ENCODE measurements at places on chromosomes 5 and 9.
A peak's percentile ranks its signal among the peaks of the same experiment; 100 is the strongest.

GRCh38 chr9:33795819-33796218, 458 bp downstream of the PRSS3 start:
- ATAC-seq: no peak

DNA sequence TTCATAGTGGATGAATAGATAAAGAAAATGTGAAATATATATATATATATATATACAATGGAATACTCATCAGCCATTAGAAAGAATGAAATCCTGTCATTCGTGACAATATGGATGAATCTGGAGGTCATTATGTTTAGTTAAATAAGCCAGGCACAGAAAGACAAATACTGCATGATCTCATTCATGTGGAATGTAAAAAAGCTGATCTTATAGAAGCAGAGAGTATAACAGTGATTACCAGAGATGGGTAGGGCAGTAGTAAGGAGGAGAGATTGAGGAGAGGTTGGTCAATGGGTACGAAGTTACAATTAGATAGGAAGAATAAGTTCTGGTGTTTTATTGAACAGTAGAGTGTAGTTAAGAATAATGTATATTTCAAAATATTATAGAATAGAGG, 19.7 kb upstream of the PCDHAC2 start:
- no peak for ATAC-seq

DNA sequence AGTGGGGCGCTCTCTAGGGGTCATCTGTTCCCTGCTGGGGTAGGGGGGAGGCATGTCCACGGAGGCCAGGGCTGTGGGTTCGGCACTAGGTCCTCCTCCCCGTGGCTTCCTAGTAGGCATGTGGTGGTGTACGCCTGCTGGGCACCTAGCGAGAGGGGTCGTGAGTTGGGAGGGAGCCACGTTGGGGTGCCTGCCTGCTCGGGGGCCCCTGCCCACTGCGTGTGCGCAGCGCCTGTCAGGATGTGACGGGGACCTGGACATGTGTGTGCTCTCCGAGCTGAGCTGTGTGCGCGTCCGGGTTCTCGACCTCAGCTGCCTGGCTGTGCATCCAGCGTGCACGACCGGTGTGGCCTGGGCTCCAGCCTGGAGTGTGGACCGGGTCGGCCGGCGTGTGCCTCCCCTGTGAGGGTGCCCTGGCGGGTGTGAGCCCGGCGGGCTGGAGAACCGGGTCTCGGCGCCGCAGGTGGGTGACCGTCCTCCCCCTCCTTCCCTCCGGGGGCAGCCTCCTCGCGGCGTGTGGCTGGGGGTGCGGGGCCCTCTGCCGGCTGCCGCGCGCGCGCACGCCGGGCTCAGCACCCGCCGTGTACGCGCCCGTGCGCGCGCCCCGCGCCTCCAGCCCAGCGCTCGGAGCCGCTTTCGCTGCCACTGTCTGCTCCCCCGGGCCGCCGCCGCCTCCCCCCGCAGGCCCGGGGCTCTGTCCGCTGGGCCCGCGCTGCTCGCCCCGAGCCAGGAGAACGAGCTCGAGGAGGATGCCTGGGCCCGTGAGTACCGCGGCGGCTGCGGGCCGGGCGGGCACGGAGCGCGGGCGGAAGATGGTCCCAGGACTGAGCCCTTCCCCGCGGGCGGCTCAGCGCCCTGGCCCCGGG, at the start of gene PRR7:
Gene PRR7 (plus strand): TSS at position 615 of the 866 bp plus-strand sequence. CDS start 8,254 bp downstream, outside the sequence.
- peak; percentile 60 for ATAC-seq

DNA sequence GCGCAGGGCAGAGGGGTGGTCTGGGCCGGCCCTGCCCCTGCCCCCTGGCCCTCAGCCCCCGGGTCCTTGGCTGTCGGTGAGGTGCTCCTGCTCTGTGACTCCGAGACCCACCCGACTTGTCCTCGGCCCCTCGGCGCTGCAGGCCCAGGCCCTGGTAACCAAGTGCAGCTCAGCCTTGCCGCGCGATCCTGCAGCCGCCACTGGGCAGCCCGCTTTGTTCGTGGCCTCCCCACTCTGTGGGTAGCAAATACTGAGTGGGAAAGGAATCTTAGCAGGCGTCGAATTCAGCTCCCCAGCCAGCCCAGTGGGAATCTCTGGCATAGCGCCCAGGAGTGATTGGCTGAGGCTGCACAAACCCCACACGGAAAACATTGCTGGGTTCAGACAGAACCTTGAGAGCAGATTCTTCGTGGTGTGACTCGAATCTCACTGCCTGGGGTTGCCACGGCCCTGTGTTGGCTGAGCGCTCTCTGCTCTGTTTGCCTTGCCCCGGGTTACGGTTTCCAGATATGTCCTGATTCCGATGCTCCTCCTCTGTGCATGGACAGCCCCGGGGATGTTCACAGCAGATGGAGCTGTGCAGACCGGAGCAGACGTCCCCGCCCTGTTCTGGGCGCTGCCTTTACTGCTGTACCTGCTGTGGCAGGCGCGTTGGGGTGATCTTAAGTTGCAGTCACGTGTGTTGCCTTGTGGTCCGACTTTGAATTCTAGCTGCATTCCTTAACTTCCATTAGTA, 13.4 kb upstream of the EXOC3 start:
- peak; percentile 14 for ATAC-seq

- ATAC-seq: peak; percentile 9
Measured at GRCh38 chr5:172733974-172734346, 37.0 kb downstream of the DUSP1 start.

- ATAC-seq: peak; percentile 8
Measured at GRCh38 chr5:108728566-108729241, 19.0 kb upstream of the FER start.

- no peak for ATAC-seq
Measured at GRCh38 chr9:107890921-107891465, 401.4 kb upstream of the KLF4 start.

DNA sequence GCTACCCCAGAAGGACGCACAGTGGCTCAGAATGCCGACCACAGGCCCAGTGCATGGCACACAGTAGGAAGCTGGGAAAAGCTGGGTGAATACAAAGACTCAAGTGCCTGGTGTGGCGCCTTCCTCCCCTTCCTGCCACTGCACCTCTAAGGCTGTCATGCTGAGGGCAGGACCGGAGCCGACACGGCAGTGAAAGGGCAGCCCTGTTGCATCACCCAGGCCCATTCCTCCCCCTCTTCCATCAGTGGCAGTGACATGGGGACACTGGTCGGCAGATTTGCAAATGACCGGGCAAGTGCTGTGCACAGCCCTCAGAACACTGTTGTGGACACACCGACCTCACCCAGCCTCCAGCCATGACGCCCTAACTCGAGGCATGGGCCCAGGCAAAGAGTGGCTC, 84.0 kb downstream of the STK10 start:
- ATAC-seq: peak; percentile 58

DNA sequence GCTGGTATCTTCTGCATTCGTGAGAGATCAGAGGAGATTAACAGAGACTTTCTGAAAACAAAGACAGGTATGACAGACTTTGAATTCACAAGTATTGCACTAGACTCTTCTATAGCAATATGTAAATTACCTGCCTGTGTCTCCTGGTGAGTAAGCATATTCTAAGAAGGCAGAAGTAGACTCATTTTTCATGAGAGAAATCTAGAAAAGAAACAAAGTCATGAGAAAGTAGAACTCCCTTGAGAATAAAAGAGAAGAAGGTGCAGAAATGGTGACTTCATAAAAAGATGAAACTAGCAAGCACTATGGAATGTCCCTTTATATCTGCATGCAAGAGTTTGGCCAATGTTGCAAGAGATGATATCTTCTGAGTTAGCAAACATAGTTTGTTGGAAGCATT, 419.8 kb downstream of the DMRT2 start:
- no peak for ATAC-seq

GRCh38 chr5:177162379-177162778, 28.8 kb downstream of the NSD1 start:
- ATAC-seq: no peak

GRCh38 chr5:148425808-148426207, 42.0 kb downstream of the FBXO38 start:
- no peak for ATAC-seq

DNA sequence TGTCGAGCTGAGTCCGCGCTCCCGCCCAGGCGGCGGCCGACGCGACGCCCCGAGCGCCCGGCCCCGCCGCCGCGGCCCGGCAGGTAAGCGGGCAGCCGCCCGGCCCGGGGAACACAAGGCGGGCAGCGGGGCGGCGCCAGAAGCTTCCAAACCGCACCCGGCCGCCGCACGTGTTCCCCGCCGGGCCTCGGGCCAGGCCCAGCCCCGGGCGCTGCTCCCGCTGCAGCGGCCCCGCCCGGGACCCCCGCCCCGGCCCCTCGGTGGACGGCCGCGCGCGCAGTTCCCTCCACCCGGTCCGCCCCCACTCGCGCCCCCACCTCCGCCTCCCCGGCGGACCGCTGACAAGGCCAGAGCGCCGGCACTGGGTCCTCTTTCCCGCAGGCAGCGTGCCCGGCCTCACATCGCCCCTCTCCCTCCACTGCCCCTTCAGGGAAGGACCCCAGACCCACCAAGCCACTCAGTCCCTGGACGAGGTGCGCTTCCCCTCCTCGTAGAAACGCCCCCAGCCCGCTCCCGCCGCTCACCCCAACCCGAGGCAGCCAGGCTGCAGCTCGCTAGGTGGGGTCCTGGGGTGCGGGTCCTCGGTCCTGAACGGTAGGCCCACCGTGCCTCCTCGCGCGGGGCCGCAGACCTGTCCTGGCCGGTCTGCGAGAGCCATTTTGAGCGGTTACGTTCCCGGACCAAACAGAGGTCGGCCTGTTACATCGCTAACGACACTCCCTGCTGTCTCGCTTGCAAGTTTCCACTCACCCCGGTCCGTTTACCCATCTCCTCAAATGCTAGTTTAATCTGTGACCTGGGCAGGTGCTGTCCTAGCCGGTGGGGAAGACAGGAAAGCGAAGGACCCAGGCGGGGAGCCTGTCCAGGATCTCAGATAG, 475 bp downstream of the WDR5 start:
- peak; percentile 39 for ATAC-seq

DNA sequence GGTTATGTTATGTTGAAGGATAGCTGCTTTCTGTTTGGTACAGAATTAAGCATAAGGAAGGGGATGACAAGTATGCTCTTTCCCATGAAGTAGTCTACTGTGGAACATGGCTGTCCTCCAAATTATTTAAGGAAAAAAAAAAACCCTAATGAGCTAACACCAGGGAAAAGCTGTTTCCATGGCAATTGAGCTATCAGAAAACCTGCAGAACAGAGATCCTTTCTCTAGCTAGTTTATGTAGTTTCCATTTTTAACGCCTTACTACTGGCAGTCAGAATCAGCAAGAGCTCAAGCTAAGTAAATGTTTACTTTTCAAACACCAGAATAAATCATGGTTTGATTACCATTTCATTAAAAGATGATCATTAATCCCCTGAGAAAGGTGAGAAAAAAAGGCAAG, 287.4 kb upstream of the TARS1 start:
- ATAC-seq: no peak

DNA sequence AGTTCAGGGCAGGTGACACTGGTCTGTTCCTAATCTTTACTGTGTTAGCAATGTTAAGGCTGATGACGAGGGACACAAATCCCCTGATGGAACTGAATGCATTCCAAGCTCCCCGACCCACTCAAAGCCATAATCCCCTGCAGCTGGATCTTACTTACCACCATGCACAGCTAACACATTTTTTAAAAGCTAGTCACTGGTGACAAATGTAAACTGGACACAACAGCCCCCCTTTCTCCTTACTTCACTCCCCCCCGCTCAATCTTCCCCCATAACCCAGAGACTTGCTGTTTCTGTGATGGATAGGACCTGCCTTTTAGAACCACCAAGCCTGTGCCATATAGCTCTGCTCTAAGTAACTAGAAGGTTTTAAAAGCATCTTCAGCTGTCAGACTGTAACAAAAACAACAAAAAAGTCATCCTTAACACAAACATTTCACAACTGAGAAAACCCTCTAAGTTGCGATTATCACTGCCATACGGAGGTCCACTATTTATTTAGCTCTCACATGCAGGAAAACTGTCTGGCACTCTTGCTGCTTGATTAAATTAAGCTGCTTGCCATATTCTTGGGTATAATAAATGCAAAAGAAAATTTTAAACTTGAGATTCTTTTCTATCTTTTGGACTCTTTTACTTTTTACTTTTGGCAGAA, 44.4 kb downstream of the BNC2 start:
- ATAC-seq: no peak

DNA sequence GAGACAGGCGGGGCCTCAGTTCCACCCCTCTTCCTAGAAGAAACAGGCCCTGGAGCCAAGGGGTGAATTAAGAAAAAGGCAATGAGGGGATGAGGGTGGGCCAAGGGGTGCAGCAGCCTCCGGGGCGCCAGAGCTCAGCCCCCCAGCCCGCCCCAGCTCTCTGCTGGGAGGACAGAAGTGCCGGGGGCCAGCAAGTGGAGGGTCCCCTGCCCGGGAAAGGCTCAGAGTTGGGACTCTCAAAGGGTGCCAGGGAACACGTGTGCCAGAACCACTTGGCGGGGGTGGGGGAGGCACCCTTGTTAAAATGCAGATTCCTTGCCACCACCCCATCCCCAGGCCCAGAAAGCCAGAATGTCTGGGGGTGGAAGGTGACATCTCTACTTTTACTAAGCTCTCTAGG, 67.6 kb upstream of the BARHL1 start:
- ATAC-seq: no peak

GRCh38 chr9:130182381-130182909, 10.2 kb downstream of the NCS1 start:
- no peak for ATAC-seq

DNA sequence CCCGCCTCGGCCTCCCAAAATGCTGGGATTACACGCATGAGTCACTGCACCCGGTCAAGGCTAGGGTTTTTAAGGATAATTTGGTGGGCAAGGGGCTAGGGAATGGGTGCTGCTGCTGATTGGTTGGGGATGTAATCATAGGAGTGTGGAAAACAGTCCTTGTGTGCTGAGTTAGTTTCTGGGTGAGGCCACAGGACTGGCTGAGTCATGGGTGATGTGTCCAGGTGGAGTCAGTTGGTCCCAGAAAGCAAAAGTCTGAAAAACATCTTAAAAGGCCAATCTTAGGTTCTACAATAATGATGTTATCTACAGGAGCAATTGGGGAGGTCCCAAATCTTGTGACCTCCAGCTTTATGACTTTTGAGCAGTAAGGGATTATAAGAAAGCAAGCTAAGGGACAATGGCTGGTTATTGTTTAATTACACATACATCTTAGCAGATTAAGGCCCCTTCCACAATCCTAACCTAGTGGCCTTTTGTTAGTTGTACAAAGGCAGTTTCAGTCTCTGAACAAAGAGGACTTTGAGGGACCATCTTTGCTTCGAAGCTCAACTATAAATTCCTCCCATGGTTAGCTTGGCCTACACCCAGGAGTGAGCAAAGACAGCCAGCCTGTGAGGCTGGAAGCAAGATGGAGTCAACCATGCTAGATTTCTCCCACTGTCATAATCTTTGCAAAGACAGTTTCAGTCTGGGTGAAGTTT, 5.5 kb upstream of the AOPEP start:
- no peak for ATAC-seq

- peak; percentile 85 for ATAC-seq
Measured at GRCh38 chr5:9544502-9545135, 1.3 kb downstream of the SEMA5A start.
